Inflammatory macrophage treated with lipopolysaccharide for 1 hour (primary cell): ENCODE measurements at places on chromosomes 7 and 10.
A peak's percentile ranks its signal among the peaks of the same experiment; 100 is the strongest.

- DNase-seq: no peak
Measured at GRCh38 chr7:93574646-93575554, at the start of gene CALCR. CALCR (minus strand) TSS chr7:93574724; CDS start chr7:93486981, 87,743 bp downstream.

DNA sequence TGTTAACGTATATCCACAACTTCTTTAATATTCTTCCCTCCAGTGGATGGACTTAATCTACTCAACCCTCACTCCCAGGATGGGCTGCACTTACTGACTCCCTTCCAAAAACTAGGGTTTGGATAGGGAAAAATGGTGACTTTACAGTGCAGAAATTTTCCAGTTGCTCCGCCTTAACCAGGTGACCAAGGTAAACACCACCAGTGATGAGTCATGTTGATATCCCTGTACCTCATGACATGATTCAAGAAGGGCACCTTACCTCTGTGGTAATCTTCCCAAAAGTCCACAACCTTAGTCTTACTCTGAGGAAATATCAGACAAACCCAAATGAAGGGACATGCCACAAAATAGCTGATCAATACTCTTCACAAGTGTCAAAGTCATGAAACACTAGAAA, 3.5 kb upstream of the GSTK1 start:
- no peak for DNase-seq

DNA sequence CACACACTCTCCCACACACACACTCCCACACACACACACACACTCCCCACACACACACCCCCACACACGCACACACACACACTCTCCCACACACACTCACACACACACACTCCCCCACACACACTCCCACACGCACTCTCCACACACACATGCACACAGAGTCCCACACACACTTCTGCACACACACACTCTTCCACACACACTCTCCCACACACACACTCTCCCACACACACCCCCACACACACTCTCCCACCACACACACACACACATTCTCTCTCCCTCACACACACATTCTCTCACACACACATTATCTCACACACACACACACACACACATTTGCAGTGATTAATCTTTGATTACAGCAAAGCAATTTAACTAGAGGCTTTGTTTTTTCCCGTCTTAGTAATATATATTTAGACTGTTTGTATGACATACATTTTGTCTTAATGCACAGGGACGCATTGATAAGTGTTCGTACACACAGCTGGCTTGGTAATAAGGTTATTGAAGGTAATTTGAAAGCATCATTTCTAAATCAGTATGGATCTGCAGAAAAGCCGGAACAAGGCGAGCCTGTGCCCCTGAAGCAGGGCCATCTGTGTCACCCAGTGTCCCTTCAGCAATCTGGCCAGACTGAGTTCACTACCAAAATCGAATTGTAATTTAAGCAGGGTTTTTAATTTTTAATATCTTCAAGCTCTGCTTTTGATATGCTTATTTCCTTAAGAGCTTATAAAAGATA, 69.9 kb upstream of the SH2B2 start:
- no peak for DNase-seq

DNA sequence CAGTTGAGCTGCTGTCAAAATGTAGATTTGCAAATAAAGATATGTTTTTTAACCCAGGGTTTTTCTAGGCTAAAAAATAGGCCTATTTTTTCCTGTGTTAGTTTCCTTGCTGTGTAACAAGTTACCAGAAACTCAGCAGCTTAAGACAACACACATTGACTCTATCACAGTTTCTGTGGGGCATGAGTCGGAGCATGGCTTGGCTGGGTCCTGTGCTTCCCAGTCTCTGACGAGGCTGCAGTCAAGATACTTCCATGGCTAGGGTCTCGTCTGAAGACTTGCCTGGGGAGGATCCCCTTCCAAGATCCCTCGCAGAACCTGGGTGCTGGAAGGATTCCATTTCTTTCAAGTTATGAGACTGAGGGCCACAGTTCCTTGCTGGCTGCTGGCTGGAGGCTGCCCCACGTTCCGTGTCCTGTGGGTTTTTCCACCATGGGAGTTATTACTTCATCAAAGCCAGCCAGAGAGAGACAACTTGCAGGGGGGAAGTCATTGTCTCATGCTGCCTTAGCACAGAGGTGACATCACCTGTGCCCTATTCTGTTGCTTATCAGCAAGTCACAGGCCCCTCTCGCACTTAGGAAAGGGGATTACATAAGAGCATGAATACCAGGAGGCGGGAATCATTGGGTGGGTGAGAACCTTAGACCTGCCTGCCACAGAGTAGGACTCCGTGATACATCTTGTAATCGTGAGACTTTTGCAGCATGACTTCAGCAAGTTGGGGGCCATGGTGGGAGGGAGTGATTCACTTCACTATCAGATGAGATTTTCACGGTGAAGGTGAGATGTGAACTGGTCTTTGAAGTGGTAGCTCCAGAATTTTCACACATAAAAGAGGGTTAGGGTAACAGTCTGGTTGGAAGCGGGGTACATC, 77.9 kb downstream of the CCNY start:
- peak; percentile 92 for DNase-seq

DNA sequence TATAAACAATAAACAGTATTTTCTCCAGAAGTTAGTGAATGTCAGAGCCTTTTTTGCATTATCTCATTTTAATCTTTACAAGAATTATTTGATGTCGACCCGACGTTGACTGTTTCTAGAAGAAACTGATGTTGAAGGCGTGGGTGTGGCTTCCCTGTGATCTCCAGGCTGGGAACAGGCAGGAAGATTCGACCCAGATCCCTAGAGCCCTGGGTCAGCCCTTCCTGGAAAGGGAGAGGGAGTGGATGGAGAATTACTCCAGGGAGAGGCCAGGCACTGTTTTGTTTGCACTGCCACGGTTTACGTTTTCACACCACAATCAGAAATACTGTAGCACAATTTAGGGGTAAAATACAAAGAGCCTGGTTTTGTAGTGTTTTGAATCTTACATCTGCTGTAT, 133.1 kb downstream of the ADARB2 start:
- DNase-seq: no peak

- no peak for DNase-seq
Measured at GRCh38 chr10:44986670-44987069, 8.1 kb upstream of the DEPP1 start.

GRCh38 chr10:3236644-3237404, 64.2 kb upstream of the PITRM1 start:
- DNase-seq: no peak

GRCh38 chr7:41047211-41047610, 655.7 kb downstream of the INHBA start:
- DNase-seq: no peak
